ENCODE measurements at places on chromosomes 2 and 18.

GRCh38 chr2:25877431-25878360 is 591 bp downstream of the ASXL2 start:
- peak; percentile 76 for DNase-seq

DNA sequence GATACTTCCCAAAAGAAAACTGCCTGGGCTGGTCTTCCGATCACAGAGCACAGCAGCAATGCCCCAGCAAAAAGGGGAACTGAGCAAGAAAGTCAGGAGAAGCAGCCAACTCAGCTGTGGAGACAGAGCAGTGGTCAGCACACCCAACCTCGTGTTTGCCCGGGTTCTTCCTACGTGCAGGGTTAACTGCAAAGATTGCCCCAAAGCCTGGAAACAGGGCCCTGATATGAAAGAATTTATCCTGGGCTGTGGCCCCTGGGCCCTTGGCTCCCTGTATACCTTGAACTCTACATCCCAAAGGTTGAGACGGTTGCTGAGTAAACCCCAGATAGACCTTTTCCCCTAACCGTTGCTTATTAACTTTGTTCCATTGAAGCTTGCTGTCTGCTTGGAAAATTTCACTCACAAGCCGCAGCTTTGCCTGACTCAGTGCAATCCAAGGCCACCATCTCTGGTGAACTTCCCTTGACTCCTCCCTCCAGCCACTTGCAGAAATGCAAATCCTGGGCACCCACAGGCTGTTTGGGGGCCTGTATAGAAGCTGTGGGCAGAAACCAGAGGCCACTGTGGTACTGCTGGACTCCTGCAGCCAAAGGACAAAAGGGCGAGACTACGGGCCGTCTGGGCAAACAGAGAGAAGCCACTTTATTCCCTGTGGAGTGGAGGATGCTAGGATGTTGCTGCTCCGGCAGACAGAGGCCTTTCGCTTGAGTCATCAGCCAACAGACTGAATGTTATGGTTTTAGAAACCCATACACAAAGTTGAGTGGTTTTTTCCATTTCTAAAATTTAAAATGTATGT is 18.2 kb downstream of the NRP2 start:
- DNase-seq, result no peak

GRCh38 chr2:129762386-129763189 is 216.9 kb upstream of the RAB6C start:
- DNase-seq, result no peak

DNA sequence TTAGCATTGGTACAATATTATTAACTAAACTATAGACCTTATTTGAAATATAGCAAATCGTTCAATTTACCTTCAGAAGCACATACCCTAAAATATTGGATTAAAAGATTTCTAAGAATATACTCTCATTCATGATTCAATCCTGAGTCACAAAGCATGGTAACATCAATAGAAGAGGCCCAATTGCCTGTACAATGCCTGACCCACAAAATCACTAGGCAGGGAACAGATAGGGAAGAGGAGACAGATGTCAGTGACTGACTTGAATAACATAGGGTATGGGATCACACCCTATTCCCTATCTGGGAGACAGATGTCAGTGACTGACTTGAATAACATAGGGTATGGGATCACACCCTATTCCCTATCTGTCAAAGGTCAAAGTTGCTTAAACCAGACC is 611.6 kb upstream of the VRK2 start:
- no peak for DNase-seq

DNA sequence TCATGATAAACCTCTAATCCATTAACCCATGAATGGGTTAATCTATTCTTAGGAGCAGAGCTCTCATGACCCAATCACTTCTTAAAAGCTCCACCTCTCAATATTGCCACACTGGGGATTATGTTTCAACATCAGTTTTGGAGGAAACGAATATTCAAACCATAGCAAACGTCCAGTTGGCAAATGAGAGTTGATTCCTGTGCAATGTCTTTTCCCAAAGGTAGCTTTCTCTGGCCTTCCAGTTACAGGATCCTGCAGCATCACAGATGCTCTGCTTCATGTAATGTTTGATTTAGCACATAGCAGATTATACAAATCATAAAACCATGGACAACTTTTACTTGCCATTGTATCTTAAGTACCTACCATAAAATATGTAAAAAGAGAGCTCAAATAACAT is 481.0 kb downstream of the TNS1 start:
- no peak for DNase-seq

DNA sequence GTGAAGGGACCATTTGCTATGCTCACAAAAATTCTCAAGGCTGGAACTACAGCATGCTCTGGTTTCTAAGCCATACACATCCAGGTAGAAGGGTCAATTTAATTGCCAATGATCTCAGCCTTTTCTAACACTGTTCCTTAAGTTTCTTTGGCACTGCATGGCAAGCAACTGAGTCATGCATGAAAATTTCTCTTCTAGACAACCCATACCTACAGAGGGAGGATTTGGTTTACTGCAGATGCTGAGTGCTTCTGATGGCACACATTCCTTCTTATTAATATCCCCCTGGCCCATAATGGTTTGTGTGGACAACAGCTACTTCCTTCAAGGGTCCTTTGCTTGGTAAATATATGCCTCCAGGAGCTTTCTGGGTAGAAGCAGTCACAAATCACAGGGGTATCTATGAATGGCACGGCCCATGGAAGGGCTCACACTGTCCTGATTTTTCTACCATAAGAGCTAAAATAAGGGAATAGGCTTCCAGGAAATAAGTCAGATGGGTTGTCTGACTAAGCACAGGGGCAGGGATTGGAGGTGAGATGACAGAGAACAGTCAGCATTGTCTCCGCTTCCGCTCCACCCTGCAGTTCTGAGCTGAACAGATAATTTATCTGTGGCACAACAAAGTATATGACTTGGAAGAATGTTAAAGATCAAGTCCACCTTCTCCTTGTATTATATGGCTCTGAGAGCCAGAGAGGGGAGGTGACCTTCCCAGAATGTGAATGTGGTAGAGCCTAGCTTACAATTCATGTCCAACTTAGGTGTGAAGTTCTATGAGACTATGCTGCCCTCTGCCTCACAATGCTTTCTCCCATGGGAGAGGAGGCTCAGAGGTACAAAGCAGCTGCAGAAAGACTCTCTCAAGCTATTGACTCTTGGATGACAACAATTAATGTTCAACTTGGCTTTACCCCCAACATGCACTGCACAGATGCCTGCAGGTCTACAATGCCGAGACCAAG is 199.2 kb upstream of the TNP1 start:
- no peak for DNase-seq

GRCh38 chr18:63213331-63213900 is 106.2 kb downstream of the BCL2 start:
- DNase-seq, result no peak

DNA sequence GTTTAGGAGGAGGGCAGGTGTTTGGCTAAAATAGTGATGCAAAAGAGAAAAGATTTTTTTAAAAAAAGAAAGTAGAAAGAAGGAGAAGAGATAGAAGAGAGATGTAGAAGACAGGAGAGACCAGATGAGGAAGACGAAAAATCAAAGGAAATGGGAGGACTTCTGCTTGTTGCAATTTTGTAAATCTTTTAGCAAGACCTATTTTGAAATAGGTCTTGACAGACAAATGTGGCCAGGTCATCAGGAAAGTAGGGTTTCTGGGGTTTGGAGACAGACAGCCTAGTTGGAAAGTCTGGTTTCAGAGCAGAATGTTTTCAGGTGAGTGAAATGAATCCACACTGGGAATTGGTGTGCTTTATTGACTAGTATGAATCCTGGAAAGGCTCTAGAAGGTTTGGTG is 104.5 kb upstream of the CAVIN2 start:
- no peak for DNase-seq

DNA sequence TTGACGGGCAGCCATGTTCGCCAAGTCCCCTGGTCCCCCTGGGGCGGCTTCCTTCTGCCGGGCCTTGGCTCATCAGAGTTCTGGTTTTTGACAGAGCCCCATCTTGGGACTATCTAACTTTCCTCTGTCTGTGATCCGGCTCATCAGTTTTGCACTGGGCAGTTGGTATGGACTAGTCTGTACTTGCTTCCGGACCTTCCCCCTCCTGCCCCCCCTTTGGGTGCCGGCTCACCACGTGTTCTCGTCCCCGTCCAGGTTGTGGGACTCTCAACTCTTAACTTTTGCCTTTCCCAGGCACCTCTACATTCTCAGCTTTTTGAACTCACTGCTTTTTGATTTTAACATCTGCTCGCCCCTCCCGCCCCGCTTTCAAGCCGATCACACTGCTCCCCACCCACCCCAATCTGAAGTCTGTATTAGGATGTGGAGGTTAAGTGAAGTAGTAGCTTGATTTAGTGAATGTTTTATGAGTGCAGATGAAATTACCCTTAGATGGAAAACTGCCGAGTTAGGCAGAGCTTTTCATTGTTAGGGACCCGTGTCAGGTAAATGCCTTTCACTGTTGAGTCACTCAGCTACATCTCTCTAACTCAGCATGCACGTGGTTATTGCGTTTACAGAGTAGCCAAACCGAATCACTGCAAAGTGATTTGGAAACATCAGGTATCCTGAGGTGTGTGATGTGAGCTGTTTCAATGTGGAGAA is 874 bp downstream of the WDR43 start:
- DNase-seq, result peak; percentile 51

- no peak for DNase-seq
Observed at GRCh38 chr2:159154366-159154765, 132.1 kb downstream of the WDSUB1 start.

DNA sequence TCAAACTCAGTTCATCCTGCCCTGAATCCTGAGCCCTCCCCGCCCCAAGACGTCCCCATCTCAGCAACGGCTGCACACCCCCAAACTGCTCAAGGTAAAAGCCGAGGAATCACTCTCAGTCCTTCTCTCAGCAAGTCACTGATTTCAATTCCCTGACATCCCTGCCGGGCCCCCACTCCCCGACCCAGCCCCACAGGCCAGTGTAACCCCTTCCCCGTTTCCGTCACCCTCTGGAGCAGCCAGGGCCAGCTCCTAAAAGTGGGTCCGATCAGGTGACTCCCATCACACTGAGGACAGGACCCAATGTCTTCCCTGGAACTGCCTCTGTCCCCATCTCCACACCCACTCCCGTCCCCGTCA is 20.5 kb downstream of the SNORC start:
- DNase-seq, result no peak

GRCh38 chr2:238915596-238915995 is 67.7 kb downstream of the TWIST2 start:
- no peak for DNase-seq

DNA sequence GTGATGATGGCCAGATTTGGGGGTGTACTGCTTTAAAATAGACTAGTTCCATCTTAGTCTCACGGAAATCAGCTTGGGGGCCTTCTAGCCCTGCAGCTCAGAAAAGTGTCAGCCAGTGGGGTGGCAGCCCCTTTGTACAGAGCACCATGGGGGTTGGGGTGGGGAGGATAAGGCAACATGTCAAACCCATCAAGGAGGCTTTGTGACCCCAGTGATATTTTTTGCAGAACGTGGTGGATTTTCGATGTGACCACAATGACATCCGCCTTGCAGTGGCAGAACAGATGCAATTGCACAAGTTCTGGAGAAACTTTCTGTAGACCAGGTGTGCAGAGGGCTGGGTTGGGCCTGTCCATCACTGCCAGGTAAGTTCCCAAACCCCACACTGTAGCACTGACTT is 3.0 kb upstream of the CD8A start:
- no peak for DNase-seq

DNA sequence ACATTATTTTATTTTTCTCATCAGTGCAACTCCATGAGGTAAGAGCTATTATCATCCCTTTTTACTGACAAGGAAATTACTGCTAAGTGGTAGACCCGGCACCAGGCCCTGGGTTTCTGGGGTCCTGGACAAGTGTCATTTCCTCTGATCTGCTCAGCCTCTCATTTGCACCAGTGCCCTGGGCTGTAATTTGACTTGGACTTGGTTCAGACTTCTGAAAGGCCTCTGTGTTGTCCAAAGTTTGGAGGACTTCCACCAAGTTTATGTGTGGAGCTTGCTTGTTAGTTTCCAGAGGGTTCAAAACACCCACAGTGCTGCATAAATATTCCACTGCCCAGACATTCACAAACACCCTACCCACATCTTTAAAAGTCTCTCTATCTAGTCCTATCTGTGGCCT is 44.0 kb upstream of the PPP1CB start:
- no peak for DNase-seq

- DNase-seq, result no peak
Observed at GRCh38 chr2:215420471-215420935, 15.4 kb downstream of the FN1 start.

- no peak for DNase-seq
Observed at GRCh38 chr2:200345975-200346374, 39.5 kb downstream of the SPATS2L start.

GRCh38 chr18:68041327-68041726 is 524.8 kb upstream of the DSEL start:
- no peak for DNase-seq

GRCh38 chr2:26162963-26163362 is 9.9 kb upstream of the GAREM2 start:
- DNase-seq, result no peak

GRCh38 chr2:119716284-119716672 is 37.3 kb downstream of the TMEM177 start:
- no peak for DNase-seq

DNA sequence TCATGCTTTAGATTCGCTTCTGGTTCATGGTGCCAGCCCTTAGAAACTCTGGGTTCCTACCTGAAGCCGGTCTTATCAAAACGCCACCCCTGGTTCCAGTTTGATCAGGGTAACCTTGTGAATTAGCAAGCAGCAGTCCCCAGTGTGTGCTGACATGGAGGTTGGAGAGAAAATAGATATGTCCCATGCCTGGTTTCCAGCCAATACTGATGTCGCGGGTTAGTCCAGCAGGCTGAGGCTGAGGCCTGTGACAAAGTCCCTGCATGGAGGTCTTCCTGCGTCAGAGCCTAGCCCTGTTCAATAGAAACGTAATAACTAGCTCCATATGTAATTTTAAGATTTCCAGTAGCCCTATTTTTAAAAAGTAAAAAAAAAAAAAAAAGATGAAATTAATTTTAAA is 28.2 kb downstream of the LPIN1 start:
- no peak for DNase-seq

GRCh38 chr2:29213888-29214291 is 98.7 kb downstream of the CLIP4 start:
- no peak for DNase-seq

DNA sequence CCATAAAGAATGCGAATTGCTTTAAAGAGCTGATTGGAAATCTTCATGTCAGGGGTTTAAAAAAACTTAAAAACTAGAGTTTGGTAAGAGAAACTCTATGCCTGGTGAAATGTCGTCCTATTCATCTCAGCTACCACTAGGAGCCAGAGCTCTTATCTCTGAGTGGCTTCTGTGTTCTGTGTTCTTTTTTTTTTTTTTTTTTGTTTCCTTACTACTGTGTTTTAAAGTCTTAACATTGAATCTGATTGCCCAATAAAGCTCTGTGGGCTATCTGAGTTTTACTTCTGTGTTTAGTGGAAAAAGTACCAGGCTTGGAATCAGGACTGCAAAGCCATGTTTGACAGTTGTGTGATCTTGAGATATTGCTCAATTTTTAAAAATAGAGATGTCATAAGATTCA is 494.8 kb downstream of the RIT2 start:
- no peak for DNase-seq

- DNase-seq, result no peak
Observed at GRCh38 chr2:156908825-156909224, 348.7 kb upstream of the GALNT5 start.

Data from GM20000 (cell line).